ENCODE measurements at places on chromosomes 16 and 17.

- no peak for DNase-seq
Observed at GRCh38 chr16:58107709-58108108, 21.5 kb downstream of the CFAP20 start.

- DNase-seq: no peak
Observed at GRCh38 chr17:27596096-27596495, 34.9 kb upstream of the LGALS9 start.

DNA sequence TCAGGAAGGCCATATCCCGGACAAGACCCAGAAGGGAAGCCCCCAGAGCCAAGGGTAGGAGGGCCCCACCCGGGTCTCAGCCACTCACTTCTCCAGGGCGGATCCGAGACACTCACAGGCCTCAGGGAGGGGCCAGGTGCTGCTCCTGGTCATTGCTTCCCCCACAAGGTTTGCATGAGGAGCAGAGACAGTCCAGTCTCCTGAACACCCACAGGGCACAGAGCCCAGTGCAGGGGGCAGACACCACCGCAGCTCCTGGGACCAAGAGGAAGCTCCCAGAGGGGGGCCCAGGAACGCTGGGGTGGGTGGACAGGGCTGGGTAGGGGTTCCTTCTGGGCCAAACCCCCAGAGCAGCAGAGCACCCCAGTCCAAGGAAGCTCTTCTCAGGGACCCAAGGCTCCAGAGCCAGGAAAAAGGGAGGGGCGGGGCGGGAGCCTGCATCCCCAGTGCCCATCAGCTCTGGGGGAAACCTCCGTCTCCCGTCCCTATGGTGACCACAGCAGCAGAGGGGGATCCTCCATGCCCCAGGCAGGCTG is 709 bp upstream of the MRPL28 start:
- peak; percentile 60 for DNase-seq

DNA sequence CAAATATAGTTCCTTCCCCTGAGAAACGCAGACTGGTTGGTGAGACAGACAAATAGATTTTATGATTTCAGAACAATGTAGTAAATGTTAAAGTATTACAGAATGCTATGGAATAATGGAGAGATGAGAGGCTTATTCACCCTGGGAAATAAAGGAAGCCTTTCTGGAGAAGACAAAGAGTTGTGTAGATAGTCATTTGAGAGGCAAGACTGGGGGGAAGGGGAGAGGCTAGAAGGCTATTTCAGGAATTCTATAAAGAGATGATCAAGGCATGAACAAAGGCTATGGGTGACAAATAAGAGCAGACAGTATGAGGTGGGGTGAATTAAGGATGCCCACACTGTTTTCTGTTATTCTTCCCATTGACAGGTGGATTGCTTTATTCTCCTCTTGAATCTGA is 211.4 kb downstream of the GRIN2A start:
- no peak for DNase-seq

DNA sequence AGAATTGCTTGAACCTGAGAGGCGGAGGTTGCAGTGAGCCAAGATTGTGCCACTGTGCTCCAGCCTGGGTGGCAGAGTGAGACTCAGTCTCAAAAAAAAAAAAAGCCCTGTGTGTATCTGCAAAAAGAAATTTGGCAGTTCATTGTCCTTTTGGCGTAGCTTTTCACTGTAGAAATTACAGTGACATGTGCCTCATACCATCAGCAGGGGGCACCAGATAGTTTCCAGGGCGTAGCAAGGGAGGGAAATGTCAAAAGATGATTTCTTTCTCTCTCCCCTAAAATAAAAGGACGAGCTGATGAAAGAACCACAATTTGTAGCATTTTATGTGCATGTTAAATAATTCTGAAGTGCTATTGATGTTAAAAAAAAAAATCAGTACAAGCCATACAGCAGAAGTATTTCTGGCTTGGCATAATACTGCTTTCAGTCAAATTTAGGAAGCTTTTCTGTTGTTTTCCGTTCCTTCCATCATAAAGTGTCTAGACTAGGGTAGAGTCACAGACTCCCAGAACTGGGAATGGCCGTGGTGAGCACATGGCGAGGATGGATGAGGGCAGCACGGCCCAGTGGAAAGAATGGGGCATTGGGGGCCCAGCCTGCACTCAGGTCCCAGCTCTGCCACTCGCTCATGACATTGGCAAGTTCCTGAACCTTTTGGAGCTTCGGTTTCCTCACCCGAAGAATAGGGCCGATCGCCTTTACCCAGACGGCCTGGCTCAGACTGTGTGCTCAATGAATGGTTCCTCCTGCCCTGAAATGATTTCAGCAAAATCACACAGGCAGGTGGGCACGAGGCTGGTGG is 59.8 kb upstream of the RPH3AL start:
- DNase-seq: no peak

DNA sequence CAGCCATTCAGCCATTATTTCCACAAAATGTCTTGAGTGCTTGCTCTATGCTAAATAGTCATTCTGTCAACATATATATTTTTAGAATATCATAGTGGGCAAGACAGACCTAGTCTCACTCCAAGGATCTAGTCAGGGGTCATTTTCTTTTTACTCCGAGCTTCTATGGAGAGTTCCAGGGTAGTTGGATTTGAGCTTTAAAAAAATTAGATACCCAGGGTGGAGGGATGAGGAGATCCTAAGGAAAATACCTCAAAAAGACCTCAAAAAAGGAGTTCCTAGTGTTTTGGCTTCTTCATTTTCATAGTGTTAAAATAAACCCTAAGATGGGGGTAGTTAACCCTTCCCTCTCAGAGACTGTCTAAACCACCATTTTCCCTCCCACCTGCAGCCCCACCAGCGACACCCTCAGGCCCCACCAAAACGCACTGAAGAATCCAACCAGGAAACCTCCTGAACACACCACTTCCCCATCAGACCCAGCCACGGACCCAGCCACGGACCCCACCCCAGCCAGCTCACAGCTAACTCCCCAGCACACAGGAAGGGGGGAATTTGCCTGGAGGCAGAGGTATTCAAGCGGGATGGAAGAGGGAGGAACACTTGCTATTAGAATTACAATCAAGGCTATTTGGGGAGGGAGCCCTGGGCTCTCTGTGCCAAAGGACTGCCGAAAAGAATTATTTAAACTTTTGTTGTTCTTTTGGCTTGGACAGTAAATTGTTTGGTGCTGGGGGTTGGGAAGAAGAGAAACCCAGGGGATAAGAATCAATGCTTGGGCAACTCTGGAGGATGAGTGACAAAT is 2.2 kb downstream of the ETV4 start:
- DNase-seq: no peak

- DNase-seq: no peak
Observed at GRCh38 chr17:80277751-80278671, 17.4 kb downstream of the RNF213 start.

DNA sequence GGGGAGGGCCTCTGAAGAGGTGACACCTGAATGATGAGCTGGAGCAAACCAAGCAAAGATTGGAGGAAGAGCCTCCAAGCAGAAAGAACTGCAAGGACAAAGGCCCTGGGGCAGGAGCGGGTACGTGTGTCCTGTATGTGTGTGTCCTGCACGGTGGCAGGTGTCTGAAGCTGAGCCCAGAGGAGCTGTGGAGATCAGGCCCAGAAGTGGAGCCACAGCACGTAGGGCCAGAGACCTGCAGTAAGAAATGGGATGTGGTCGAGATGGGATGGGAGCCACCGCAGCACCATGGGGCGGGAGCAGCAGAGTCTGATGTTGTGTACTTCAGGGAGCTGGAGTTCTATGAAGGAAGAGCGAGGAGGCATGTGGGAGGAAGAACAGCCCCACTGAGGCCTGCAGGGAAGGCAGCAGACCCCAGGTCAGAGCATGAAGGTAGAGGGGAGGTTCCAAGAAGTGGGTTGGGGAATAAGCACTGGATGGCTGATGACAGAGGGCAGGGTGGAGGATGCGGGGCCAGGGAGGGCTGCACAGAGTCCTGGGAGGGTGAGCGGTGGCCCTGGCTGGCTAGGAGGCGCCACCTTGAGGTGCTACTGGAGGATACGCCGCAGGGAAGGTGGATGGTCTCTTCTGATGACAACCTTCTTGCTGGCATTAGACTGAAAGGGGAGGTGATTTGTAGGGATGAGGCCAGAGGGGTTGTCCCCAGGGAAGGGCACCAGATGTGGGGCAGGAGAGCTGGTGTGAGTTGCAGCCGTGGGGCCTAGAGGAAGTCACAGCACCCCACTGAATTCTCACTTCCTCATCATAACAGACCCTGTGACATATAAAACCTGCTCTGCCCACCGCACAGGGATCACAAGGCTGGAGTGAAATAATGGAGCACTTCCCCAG is 10.6 kb upstream of the CETP start:
- peak; percentile 65 for DNase-seq

- no peak for DNase-seq
Observed at GRCh38 chr16:1961651-1962067, 2.3 kb downstream of the NDUFB10 start.

GRCh38 chr17:42422412-42422957 is 571 bp downstream of the CAVIN1 start:
- no peak for DNase-seq

Data from GM12892 (cell line).